ENCODE measurements at places on chromosomes 2 and 18.

- peaks cover 20% of the 10 kb centered on the region for H3K4me1 ChIP-seq
- H3K27ac ChIP-seq, result peak overlapping the region; percentile 69
- no peak for DNase-seq
- H3K36me3 ChIP-seq, result no peaks in the 10 kb centered on the region
Observed at GRCh38 chr2:238596571-238597551, 170.1 kb downstream of the ASB1 start.

DNA sequence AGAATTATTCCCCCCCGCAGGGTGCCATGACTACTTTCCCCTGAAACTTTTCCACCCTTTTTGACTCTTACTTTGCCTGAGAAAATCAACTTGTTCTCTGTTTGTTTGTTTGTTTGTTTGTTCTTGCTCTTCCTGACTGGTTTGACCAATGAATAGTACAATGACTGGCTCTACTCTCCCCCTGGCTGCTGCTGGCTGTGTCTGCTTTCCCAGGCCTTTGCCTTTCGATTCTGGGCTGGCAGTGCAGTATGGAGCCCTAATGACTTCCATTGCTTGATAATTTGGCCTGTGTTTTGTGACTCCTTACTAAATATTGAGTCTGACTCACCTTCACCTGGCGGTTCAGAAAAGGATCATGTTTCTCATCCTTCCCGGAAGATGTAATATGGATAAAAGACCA, 241.1 kb downstream of the TMEM182 start:
- H3K27ac ChIP-seq, result no peak overlapping the region
- H3K27me3 ChIP-seq, result no peaks in the 10 kb centered on the region
- no peaks in the 10 kb centered on the region for H3K4me1 ChIP-seq

DNA sequence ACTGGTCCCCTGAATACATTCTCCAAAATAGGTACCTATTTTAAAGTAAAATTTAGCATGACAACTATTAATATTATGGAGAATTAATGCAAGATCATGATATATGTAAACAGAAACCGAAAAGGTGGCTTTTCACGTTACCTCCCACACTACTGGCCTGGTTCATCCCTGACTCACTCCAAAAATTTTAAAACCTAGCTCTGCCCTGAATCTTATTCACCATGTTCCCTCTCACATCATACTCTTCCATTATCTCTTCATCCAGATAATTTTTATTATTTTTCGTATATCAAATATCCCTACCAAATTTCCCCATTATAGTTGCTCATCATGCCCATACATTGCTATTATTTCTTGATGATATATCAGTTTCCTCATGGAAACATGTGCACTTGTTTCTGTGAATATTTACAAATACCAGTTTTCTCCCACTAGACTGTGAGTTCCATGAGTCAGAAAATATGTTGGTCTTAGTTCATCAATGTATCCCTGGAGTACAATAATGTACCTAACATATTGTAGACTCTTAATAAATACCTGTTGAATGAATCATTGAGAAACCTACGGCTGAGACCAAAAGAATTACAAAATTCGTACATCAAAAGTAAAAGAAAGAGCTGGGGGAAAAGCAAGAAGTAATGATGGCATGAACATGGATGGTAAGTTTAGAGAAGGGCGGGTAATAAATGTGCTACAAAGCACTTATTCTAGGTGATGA, 360.1 kb upstream of the CHAC2 start:
- no peak overlapping the region for H3K27ac ChIP-seq
- no peak for DNase-seq
- H3K27me3 ChIP-seq, result peaks cover 3% of the 10 kb centered on the region

GRCh38 chr2:102000813-102001766, 9.3 kb downstream of the IL1R2 start:
- H3K36me3 ChIP-seq, result no peaks in the 10 kb centered on the region
- H3K27me3 ChIP-seq, result peaks cover 12% of the 10 kb centered on the region
- no peaks in the 10 kb centered on the region for H3K4me1 ChIP-seq
- no peak overlapping the region for H3K27ac ChIP-seq

DNA sequence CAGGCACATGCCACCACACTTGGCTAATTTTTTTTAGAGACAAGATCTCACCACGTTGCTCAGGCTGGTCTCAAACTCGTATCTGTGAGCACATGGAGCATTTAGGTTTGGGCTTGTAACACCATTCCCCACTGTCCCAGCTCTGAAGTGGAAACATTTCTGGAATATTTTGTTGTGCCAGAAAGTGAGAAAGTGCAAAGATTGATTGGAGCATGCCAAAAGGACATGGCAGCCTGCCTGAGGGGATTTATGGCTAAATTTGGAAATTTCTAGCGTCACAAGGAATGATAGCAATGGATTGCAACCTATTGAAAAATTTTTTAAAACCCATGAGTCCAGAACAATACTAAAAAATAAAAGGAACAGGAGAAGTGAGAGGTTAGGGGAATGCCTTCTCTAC, 136.8 kb downstream of the ESCO1 start:
- peak overlapping the region; percentile 45 for H3K27ac ChIP-seq
- H3K4me1 ChIP-seq, result peaks cover 8% of the 10 kb centered on the region
- no peak overlapping the region for H3K4me3 ChIP-seq
- no peaks in the 10 kb centered on the region for H3K27me3 ChIP-seq
- DNase-seq, result no peak
- peaks cover 3% of the 10 kb centered on the region for H3K36me3 ChIP-seq

GRCh38 chr18:63237881-63238692, 81.5 kb downstream of the BCL2 start:
- H3K4me3 ChIP-seq, result peak overlapping the region; percentile 57
- DNase-seq, result no peak
- H3K4me1 ChIP-seq, result peaks cover 39% of the 10 kb centered on the region
- H3K27ac ChIP-seq, result peak overlapping the region; percentile 97
